ENCODE measurements at places on chromosomes 13 and 19.

DNA sequence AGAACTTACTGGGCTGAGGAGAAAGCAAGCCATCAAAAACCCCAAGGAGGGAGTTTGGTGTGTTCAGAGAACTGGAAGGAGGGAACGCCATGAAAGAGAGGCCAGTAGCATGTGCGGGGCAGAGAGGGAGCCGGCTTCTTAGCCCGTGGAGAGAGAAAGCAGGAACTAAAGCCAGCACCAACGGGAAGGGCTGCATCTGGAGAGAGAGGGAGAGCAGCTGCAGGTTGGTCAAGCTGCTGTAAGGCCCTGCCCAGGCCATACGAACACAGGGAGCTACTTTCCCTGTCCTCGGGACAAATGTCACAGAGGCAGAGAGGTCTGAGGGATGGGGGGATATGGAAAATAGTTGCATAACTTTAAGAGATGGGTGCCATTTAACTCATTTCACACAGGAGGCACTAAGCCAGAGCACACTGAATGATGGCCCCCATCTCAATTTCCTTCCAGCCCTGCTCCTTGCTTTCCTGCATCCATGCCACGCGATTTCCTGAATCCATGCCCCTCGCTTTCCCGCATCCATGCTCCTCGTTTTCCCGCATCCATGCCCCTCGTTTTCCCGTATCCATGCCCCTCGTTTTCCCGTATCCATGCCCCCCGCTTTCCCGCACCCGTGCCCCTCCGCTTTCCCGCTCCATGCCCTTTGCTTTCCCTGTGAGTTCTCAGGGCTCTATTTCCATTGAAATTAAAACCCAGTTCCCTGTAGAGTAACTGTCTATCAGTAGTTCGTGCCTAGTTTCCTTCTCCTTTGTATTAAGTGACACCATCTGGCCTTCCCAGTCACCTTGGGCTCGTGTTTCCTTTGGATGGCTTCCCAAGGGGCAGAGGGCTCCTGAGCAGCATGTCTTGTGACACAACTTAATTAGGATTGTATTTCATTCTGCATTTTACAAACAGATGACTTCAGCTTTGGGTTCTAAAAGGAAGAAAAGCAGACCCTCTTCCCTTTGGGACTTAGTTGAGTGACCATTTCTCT, 31.5 kb upstream of the TPT1 start:
- DNase-seq: no peak

DNA sequence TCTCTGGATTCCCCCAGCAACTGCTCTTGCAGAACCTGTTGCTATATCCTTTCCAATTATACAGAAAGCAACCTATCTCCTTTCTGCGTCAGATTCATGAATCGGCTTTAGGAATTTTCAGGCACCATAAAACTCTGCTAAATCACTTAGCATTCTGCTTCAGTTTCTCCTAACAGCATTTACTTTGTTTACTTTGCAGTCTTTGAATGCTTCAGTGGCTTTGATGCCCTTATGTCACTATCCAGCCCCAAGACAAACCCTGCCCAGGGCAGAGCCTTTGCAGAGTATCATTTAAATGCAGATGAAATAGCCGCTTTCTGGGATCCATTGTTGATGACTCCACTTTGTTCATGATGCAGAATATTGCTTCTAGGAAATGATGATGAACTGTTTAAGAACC, 43.1 kb downstream of the SLITRK1 start:
- no peak for DNase-seq

- DNase-seq: no peak
Observed at GRCh38 chr19:13669780-13670355, 94.5 kb upstream of the MRI1 start.

DNA sequence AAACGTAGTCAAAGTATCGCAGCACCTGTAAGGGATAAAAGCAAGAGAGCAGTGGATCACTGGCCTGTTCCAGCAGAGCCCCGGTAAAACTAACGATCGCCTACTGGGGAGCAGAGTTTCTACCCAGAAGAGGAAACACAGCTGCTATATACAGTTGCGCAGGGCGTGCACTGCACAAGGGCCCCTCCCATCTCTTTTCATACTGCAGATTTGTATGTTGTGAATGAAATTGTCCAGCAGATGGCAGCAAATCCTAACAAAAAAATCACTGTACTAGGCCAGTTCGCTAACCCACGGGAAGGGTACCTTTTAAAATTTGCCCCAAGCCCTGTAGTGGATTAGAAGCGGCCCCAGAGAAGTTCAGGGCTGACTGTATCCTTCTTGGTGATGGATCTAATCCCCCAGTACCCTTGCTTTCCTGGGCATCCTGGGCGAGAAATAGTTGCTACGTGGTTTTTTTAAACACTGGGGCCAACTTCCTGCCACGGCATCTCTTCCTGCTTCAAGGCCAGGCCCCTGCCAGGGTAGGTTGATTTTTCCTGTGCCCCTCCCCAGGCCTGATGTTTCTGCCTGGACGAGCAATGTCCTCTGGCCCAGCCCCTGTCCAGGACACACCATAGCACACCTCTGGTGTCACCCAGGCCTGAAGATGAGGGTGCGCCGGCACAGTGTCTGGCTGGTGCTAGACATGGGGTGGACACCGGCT, 127.0 kb downstream of the IER2 start:
- peak; percentile 81 for DNase-seq

GRCh38 chr19:42212886-42213285, 4.6 kb downstream of the DEDD2 start:
- DNase-seq: no peak
